ENCODE measurements at places on chromosomes 13 and 19.

DNA sequence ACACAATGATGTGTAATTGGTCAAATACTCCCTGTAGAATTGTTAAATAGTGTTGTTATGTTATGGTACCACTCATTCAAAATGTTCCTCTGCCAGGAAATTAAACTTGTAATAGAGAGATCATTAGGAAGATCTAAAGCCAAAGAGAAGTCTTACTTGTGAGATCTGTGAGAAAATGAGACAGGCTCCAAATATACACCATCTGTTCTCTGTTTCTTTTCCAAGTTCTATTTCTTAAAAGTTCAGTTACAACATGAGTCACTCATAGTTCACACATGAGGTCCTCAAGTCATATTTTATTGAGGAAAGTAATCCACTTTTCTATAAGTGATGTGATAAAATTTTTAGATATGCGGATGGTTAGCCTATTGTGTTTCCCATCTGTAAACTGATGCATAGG lies 1038.1 kb upstream of the PRR20A start:
- DNase-seq, result no peak

GRCh38 chr13:63190742-63191141 lies 1775.1 kb upstream of the PCDH20 start:
- DNase-seq, result no peak

DNA sequence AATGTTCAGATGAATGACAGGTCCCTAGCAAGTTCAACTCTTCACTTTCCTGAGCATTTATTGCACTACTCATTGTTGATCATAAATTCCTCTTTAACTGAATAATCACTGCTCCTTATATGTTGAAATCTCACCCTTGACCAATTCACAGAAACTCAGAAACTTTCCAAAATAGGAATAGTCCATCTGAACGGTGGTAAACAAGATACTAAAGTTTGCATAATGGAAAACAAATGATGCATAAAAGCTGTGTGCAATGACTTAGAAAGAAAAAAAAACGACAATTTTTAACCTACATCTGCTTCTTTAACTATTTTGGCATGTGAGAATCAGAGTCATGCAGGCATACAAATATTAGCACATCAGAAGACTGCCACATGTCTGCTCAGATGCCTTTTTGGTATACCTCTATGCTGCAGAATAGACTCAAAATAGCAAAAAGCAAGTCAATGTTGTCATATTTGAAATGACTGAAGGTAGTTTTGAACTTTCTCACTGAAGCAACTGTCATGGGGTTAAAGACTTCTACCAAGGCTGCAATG lies 34.8 kb downstream of the SLC10A2 start:
- no peak for DNase-seq

DNA sequence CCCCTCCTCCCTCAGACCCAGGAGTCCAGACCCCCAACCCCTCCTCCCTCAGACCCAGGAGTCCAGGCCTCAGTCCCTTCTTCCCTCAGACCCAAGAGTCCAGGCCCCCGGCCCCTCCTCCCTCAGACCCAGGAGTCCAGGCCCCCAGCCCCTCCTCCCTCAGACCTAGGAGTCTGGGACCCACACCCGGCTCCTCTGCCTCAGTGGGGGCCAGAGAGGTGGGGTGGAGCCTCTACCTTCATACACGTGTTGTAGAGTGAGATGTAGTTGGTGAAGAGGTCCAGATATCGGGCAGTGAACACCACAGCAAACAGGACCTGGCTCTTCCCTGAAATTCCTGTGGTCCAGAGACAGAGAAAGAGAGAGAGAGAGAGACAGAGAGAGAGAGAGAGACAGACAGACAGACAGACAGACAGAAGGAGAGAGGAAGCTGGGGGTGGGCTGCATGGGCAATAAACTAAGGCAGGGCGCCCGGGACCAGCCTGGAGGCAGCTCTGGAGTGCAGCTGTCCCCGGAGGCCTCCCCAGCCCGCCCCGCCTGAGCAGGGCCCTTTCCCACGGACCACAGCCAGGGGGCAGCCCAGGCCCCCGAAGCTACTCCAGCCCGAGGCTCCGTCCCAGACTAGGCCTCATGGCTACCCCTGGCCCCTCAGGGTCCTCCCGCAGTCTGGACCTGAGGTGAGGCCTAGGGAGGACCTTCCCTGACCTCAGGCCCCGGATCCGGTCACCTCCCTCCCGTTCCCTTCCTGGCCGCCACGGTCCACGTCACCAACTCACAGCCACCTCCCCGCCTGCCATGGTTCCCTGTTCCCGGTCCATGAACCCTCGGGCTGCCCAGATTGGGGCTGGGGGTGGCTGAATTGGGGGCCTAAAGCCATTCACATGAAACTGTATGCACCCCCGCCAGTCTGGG lies 907 bp downstream of the KDELR1 start:
- no peak for DNase-seq

GRCh38 chr19:36528921-36529518 lies 949 bp upstream of the ZNF260 start:
- DNase-seq, result no peak

GRCh38 chr19:55676383-55676782 lies 1.4 kb downstream of the EPN1 start:
- no peak for DNase-seq

Data from thoracic aorta (tissue), 2 donors.